SK-MEL-5 (cell line): ENCODE measurements at places on chromosomes 11 and 22. TPM values are rescaled to one million over a fixed set of nuclear protein-coding genes. Genes with fewer than 3 reads are reported as not detected.

DNA sequence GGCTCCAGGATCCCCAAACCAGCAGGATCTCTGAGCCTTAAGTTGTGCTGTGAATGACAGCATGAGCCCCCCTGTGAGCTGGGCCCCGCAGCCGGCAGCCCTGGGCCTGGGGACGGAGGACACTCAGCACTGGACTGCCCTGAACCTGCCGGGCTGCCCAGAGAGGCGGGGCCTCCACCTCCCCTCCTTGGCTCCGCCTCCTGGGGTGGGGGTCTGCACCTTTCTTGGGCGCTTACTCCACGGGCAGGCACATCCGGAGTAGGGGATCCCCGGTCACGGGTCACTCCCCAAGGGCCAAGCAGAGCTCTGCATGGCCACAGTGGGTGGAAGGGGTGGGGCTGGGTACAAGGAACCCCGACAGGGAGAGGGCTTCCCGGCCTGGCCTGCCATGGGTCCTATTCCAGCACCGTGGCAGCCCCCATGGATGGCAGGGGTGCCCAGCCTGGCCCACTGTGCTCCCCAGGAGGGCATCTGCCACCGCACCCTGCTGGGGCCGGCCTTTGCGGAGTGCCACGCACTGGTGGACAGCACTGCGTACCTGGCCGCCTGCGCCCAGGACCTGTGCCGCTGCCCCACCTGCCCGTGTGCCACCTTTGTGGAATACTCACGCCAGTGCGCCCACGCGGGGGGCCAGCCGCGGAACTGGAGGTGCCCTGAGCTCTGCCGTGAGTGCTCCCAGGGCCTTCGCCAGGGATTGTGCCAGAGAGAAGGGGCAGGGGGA, 5.4 kb downstream of the MUC5B start:
- DNase-seq, result no peak

GRCh38 chr11:9022961-9023680, 19.3 kb upstream of the NRIP3 start:
- DNase-seq, result no peak

- DNase-seq, result no peak
These were observed 69.2 kb upstream of the RRM1 start for GRCh38 chr11:4025248-4025966.

ADAMTS15 gene
- total RNA-seq, result not detected in 2 replicates

- DNase-seq, result peak; percentile 10
These were observed 1.0 kb downstream of the SMCO4 start for GRCh38 chr11:93541884-93542810.

KRTAP5-1 gene
- total RNA-seq, result not detected in 2 replicates

OR52E8 gene
- not detected in 2 replicates for total RNA-seq

DNA sequence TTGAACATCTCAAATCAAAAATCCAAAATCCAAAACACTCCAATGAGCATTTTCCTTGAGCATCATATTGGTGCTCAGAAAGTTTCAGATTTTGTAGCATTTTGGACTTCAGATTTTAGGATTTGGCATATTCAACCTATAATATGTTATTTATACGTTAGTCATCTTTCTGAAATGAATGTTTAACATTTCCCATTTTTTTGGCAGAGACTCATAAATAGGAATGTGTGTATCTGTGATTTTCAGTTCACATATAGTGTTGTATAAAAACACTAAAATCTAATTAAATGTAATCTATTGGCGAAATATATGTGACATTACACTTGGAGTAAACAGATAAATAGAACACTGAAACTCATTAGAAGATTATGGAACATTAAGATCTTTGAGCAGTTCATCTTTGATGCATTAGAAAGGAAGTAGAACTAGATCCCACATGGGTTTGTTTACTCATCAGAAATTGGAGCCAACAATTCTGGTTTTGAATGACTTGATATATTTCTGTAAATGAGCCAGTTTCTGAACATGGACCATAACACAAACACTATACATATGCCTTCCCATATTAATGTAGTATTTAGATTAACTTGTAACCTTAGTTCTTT, 153.1 kb downstream of the UVRAG start:
- no peak for DNase-seq

GRAMD1B gene
- total RNA-seq, result 709 and 721 TPM in 2 replicates

DNA sequence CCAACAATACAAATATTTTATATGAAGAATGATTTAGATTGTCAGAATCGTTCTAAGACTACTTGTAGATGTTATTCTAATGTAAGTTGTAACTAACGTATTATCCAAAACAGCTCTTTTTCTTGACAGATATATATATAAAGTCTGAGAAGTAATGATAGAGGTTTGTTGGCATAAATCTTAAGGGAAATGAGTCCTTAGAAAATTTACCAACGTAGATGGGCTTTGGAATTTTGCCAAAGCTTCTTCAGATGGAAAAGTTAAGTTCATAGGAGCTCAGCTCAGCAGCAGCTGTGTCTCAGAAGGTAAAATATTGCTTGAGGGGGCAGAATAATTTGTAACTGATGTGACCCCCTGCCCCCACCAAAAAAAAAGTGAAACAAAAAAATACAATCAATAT, 66.7 kb downstream of the BID start:
- DNase-seq, result peak; percentile 56

GRCh38 chr11:45486461-45486860, 179.0 kb downstream of the CHST1 start:
- DNase-seq, result no peak
